ENCODE measurements at places on chromosomes 2 and 18.

DNA sequence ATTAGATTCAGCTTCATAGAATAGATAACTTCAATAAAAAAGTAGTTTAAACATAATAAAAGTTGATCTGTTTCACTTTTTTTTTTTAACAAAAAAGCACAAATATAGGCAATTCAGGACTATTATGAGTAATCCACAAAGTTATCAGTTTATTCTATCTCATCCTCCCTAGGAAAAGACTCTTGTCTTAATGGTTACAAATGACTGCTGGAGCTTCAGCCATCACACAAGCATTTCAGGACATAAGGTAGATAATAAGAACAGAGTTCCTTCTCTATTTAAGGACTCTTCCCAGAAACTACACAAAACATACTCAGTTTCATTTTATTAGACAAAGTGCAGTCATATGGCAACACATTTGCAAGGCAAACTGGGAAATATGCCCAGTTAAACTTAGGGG lies 357.6 kb upstream of the SETBP1 start:
- no peak for DNase-seq

DNA sequence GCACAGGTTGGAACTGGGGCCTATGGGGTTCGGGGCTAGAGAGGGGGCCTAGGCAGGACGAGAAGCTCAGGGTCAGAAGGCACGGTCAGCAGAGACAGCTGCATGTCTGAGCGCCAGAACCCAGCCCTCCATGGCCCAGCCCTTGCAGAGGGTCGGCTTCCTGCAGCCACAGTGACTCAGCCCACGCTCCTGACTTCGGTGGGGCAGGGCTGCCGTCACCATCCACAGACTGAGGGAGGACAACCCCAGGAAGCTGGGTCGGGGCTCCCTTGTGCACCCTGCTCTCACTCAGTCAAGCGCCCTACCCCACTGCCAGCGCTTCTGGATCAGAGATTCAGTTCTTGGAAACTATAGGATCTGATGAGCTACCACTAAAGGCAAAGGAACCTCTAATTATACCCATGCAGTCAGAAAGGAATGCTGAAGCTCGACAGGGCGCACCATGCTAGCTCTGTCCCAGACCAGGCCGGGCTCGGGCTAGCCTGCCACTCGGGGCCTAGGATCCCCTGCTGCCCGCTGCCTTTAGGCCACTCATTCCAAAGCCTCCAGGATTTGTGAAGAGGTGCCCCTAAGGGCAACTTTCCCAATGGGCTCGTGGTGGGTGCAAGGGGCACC lies 3.0 kb downstream of the ACTR1B start:
- DNase-seq = no peak

GRCh38 chr2:216777637-216778273 lies 82.1 kb downstream of the TNP1 start:
- DNase-seq = no peak

DNA sequence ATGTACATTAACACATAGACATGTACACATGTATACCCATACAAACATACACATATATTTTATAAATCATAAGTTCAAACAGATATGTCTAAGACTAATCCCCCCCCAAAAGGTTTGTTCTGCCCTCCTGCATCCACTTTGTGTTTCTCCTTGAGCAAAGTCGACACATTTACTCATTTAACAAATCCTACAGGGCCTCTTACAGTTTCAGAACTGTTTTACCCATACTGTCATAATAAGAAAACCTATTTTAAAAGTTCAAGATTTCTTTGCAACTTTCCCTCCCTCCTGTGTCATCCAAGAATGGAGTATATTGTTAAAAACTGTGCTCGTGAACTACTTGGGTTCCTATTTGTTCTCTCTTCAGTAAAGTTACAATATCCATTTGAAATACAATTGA lies 166.7 kb downstream of the L3MBTL4 start:
- no peak for DNase-seq

DNA sequence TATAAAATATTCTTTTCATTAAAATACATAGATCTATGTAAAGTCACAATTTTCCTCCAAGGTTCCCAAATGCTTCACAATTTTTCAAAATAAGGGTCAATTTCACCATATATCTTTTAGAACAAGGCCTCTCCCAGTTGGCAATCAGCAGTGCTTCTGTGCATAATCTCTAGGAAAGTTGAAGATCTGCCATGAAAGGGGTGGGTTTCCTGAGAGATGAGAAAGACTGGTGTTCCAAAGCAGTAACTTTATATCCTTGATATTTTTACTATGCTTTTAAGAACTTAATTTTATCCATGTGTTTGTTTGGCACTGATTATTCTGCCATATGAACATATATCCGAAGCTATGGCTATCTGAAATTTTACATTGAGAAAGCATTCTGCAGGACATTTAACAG lies 199.4 kb upstream of the CYP26B1 start:
- no peak for DNase-seq

GRCh38 chr2:128817171-128817570 lies 498.5 kb upstream of the HS6ST1 start:
- no peak for DNase-seq

DNA sequence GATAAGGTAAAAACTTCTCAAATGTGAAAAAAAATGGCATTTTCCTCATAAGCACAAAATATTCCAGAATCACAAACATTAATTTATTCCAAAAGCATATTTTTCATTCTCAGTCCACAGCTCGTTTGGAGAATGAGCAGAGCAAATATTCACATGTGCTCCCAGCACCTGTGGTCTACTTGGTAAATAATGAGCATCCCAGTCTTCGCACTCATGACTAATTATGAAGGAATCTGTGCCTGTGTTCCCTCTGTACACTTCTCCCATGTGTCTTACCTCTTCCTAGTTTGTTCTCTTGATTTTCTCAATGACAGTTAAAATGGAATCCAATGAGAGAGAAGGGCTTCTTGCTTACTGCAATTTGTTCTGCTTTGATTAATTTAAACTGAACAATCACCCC lies 671.0 kb upstream of the SOX11 start:
- DNase-seq = no peak

DNA sequence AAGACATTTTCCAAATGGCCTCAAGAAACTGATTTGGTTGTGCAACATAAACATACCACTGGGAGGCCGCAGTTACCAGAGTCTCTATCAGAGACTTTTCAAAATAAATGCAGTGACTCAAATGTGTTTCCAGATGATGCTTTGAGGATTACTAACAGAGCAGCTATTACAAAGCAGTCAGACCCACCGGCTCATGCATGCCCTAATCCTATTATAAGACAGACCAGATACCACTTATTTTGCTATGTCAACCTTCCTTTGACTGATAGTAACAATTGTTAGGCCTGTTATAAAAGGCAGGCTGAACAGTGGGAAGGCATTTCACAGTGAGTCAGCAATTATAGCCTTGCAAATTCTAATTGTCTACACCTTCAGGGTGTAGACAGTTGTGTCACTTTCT lies 217.7 kb downstream of the LRRTM1 start:
- DNase-seq = no peak

DNA sequence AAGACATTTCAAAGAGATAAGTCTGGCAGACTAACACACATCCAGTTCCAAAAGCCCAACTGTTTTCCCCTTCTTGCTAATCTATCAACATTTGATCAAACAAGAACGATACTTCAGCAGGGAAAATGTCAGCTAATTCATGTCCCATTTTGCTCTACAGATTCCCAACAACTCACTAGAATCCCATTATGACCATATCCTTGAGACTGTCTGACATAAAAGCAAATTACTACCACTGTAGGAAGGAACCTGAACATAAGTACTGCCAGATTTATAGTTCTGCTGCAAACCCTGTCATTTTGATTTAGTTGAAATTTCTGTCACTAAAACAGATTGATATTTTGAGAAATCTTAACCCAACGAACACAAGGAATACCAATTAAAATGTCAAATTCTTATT lies 193.0 kb upstream of the REG3G start:
- DNase-seq = no peak

DNA sequence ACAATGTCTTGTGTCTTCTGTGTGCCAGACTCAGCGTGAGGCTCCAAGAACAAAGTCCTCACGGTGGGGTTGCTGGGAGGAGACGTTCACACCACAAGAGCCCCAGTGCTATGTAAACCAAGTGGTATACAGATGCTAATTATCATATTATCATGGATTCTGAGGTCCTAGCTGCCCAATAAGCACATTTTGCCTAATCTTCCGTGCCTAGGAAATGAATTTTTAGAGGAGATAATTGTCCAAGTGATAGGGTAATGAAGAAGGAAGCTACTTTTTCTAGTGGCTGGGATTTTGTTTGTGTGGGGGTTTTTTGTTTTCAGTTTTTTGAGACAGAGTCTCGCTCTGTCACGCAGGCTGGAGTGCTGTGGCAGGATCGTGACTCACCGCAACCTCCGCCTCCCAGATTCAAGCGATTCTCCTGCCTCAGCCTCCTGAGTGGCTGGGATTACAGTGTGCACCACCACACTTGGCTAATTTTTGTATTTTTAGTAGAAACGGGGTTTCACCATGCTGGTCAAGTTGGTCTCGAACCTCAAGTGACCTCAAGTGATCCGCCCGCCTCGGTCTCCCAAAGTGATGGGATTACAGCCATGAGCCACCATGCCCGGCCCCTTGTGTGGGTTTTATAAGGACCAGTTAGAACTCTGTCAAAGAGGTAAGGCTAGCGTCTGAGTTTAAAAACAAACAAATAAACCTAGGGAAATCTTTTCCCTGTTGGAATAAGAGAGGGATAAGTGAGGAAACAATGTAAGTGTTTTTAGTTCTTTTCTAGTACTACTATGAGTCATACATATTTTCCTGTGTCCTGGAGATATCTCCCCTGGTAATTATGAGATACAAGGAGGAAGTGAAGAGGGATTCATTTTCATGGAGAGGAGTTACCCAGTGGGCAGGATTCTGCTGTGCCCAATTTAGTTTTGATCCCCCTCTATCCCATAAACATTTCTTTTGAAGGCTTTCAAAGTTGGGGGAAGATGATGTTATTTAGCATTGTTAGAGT lies 9.5 kb upstream of the SMAD7 start:
- DNase-seq = no peak

GRCh38 chr2:191543708-191544107 lies 134.2 kb upstream of the NABP1 start:
- DNase-seq = no peak

- DNase-seq = no peak
Measured at GRCh38 chr2:102442967-102443828, 20.2 kb downstream of the IL18RAP start.

- DNase-seq = no peak
Measured at GRCh38 chr2:41595240-41595639, 452.6 kb upstream of the PKDCC start.

- no peak for DNase-seq
Measured at GRCh38 chr2:60066096-60066839, 487.2 kb downstream of the BCL11A start.

DNA sequence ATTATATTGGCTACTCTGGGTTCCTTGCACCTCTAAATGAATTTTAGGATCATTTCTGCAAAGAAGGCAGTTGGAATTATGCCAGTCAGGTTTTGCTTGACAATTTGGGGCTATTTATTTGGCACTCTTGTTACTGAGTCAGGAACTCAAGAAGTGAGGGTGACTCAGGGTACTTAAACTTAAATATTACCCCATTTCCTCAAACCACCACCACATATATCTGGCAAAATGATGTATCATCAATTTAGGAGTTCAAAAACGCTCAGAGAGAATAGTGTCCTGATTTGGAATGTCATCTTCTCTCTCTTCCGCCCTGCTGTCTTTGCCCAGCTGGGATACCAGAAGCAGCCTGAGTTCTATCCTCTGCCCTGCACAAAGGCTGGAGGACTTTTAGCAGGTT lies 2.4 kb upstream of the THNSL2 start:
- no peak for DNase-seq

DNA sequence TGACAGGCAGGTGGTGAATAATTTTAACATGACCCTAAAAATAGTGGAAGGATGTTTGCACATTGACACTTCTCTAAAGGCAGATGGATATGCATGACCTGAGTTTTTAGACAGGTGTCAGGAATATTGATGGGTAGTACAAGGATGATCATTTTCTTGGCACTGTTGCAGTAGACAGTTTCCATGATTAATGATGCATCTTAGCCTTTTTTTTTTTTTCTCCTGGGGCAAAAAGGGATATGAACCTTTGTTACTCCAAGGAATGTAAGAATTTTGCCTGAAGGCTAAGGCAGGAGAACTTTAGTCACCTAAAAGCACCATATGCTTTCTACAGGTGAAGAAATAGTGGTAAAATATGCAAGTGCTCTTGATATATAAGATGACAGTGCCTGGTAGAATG lies 136.3 kb upstream of the CAVIN2 start:
- no peak for DNase-seq

DNA sequence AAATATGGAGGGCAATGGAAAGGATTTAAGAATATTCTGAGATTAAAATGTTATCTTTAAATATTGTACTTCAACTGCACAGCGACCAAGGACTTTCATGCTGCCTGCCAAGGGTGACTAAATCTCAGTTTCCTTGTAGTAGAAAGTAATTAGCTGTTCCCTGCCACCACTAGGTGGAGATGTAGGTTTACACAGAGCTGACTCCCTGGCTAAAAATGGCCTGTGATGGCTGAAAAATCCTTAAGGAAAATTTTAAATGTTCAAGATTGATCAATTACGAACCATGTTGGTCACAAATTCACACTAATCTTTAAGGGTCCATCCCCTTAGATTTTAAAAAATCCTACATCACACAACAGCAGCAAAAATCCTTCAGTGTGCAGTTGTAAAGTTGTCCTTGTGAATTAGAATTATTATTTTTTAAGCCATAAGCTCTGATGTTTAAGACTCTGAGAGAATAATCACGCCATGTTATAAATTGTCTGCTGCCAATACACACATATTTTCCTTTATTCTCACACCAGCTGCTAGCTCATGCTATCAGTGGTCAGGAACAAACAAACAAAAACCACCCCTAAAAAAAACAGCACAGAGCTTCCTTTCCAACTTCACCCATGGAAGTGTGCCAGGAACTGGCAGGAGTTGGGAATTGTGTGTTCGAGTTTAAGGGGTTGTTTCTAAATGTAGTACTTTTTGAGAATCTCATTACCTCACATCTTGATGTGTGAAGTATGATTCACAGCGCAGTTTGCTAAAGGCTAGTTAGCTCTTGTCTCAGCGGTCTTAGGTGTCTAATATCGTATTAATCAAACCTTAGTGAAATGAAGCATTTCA lies 399.8 kb downstream of the TMEM182 start:
- DNase-seq = no peak

- no peak for DNase-seq
Measured at GRCh38 chr2:223300326-223300725, 248.3 kb downstream of the KCNE4 start.

DNA sequence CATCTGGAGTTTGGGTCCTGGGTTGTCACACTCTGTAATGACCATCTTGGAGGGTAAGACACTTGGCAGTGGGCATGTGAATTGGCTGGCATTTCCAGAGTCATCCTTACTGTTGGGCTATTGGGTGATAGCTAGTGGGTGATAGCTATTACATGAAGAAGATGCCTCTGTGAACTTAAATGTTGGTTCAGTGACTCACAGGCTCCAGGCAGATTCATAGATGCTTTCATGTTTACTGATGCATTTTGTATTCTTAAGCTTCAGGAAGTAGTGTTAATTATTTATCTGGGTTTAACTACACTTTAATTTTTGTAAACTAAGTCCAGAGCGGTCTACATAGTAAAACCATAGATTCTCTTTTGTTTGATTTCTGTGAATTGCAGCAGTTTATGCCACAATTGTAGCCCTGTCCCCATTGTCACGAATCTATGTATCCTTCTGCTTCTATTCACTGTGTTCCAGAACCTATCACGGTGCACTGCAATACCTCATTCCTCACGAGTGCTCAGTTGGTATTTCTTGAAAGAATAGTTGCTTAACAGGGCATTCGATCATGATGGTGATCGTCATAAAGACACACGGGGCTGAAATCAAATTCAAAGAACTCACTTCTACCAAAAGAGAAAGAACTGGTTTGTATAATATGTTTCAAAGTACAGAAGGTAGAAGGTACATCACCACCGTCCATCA lies 79.7 kb downstream of the GBX2 start:
- DNase-seq = no peak
